ENCODE measurements at places on chromosomes 7 and 10.

DNA sequence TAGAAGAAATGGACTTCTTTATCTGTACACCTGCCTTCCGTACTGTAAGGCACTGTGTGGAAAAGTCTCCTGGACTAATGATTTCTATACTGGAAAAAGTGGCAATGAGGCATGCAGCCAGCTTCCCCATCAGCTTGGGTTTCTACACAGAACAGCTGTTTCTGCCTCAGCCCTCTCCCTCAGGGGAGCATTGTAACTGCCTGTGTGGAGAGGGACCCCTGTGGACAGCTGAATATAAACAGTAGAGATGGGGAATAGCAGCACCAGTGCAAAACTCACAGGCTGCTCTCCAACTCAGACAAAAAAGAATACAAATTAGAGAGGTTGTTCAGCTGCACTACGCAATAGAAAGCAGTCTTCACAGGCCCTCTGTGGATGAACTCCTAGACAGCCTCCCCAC, 451.3 kb upstream of the MBL2 start:
- DNase-seq = no peak

DNA sequence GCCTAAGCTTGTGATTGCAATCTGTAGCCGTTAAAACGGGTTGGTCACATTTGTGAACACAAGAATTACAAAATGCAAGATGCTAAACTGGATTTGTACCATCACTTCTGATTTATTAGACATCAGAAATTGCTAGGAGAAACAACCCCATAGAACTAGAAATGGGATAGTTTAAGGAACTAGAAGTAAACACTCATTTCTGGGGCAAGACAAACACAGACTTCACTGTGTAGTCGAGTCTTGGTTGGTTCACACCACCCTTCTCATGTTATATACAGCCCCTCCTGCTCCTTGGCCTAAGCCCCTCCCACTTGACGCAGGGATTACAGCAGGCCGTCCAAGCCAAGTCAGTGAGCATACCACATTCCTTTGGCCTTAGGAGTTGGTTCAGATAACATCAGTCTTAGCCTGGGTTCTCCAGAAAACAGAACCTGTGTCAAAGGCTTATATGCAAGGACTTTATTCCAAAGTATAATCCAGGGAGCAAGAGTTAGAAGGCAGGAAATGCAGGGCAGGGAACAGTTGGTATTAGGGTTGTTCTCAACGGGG, 2.0 kb upstream of the NRAP start:
- no peak for DNase-seq

- no peak for DNase-seq
Measured at GRCh38 chr10:132145002-132145401, 41.7 kb upstream of the DPYSL4 start.

GRCh38 chr10:126170776-126171175, 217.5 kb downstream of the ADAM12 start:
- DNase-seq = no peak

- DNase-seq = no peak
Measured at GRCh38 chr10:94103801-94104221, 110.1 kb downstream of the PLCE1 start.

DNA sequence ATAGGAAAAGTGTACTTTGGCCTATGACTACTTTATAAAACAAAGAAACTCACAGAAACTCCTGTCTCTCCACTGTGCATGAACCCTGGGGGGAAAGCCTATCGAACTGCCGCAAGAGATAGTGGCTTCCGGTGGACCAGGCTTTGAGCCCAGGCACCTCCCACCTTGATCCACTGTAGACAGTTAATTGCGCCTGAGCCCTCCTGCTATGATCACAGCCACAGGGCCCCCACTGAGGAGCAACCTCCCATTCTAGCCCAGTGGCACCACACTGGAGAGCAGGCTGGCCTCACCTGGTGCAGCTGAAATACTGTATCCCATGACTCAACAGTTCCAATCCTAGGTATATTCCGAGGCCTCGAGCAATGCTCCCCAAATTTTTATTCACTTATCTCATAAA, 98.8 kb downstream of the COBL start:
- DNase-seq = no peak

DNA sequence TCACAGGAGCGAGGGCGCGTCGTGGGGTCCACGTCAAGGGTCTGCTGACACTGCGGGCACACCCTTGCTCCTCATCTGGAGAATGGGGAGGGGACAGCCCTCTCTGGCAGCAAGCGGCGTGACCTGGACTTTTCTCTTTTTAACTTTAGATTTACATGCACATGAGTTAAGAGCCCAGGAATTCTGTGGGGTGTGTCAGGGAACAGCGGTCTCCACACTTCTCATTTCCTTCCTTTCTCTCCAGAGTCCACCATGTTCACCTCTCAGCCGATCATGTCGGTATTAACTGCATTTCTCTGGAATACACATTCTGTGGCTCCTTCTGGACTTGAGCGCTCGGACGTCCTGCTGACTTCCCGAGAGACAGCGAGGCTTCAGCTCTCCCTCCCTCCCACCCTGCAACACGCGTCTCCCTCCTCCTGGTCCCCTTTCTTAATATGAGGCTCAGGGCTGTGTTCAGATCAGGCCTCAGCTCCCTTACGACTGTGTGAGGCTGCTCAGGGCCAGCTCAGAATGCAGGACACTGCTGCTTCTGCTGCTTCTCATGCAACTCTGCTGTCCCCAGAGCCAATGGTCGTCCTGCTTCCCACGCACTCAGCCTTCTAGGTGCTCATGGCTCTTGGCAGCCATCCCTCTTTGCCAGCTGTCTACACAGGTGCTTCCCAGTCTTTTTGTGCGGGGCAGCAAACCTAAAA, 261.3 kb downstream of the ELFN1 start:
- no peak for DNase-seq

- no peak for DNase-seq
Measured at GRCh38 chr10:3229815-3230214, 57.2 kb upstream of the PITRM1 start.
